ENCODE measurements at places on chromosomes 6 and 20.

- no peak for DNase-seq
These were observed 17.5 kb downstream of the C20orf173 start for GRCh38 chr20:35511814-35512420.

DNA sequence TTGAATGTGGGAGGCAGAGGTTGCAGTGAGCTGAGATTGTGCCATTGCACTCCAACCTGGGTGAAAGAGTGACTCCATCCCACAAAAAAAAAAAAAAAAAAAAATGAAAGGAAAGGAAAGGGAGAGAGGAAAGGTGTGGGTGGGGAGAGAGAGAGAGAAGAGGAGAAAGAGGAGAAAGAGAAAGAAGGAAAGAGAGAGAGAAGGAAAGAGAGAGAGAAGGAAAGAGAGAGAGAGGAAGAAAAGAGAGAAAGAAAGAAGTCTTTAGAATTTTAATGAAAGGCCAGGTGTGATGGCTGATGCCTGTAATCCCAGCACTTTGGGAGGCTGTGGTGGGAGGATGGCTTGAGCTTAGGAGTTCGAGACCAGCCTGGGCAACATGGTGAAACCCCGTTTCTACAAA is 7.7 kb upstream of the BCAS4 start:
- no peak for DNase-seq

DNA sequence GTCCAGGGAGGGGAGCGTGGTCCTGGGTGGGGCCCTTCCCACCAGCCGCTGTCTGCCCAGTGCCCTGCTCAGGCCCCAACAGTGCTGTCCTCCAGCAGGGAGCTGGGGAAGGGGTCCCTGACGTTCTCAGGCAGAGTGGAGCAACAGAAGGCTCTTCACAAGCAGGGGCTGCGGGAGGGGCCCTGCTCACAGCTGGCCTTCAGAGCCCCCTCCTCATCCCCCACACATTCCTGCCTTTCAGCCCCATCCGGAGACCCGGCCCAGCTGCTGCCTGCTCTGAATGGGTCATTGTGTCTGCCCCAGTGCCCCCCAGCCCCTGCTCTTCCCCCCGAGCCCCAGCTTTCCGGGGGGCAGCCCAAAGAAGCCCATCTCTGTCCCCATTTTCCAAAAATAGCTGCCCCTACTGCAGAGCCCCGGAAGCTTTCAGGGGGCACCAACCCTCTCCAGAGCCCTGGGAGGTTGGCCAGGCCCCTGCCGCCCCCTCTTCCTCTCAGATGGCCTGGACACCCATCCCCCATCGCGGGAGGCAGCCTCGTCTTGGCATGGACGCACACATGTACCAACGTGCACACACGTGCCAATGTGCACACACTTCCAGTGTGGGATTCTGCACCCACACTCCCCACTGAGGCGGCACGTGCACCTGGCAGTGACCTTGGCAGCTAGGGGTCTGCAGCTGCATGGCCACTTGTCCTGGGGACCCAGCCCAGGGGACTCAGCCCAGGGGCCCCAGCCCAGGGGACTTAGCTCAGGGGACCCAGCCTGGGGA is 3.7 kb downstream of the COL20A1 start:
- DNase-seq, result no peak

- no peak for DNase-seq
These were observed 92.8 kb upstream of the PRSS16 start for GRCh38 chr6:27154696-27155095.

DNA sequence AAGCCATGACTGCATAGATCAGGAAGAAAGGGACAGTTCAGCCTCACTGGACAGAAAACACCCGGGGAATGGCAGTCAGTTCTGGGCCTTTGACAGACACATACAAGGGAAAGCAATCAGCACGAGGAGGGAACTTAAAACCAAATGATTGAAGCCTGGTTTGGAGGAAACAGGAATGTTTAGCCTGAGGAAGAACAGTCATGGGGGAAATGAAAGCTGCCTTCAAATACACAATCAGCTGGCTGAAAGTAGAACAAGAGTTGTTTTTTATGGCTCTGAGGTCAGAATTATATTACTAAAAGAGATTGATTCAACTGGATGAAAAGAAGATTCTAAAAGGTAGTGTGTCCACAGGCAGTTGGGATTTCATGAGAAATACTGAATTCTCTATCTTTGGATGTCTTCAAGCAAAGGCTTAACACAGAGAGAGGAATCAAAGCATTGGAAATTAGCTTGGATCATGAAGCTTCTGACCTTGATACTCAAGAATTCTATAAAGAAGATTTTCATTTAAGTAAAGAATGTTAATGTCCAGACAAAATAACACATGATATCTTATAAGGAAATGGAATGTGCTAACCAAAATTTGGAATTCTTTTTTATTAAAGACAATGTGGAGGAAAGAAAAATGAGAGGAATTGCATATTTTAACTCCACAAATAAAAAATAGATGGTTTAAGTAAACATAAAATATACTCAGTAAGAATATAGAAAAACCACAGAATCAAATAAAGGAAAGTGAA is 216.6 kb downstream of the IBTK start:
- no peak for DNase-seq

- DNase-seq, result peak; percentile 25
These were observed 67.2 kb downstream of the RPP40 start for GRCh38 chr6:4936681-4937041.

DNA sequence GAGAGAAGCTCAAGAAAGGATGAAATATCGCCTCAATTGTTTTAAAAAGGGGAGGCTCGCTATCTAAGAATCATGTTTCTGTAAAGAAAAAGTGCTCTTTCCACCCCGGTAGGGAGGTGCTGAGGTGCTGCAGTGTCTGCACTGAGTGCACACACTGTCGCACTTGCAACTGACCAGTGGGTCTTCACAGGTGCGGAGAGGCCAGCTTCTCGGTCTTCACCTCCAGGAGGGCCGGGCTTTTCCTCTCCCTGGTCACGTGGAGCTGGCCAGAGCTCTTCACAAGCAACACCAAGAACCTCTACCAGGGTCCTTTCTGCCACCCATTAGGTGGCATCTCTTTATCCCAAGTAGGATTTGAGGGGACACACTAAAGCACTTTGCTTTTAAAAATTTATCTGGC is 27.8 kb upstream of the TCFL5 start:
- DNase-seq, result no peak

DNA sequence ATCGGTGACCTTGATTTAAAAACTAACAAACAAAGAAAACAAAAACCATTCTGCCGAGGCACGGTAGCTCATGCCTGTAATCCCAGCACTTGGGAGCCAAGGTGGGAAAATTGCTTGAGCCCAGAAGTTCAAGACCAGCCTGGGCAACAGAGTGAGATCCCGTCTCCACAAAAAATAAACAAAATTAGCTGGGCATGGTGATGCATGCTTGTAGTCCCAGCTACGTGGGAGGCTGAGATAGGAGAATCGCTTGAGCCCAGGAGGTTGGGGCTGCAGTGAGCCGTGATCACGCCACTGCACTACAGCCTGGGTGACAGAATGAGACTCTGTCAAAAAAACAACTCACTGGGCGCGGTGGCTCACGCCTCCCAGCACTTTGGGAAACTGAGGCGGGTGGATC is 48.2 kb upstream of the TFAP2A start:
- DNase-seq, result no peak

DNA sequence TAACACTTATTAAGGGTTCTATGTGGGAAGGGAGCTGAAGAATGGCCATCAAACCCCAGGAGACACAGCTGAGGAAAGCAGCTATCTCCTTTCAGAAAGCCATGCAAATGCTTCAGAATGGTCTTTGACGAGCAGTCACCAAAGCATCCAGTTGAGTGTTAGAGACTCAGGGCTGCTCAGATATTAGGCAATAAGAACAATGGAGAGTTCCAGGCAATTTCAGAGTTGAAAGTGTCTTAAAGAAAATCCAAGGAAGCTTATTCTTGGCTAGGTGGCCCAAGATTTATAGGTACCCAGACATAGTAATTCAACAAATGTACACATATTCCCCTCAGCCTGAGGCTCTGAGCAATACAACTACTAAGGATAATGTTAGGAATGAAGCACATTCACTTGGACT is 180.1 kb upstream of the SOX4 start:
- DNase-seq, result no peak

- DNase-seq, result no peak
These were observed 4.1 kb downstream of the BPI start for GRCh38 chr20:38308047-38308438.

GRCh38 chr6:166179704-166180103 is 12.1 kb upstream of the TBXT start:
- DNase-seq, result no peak

DNA sequence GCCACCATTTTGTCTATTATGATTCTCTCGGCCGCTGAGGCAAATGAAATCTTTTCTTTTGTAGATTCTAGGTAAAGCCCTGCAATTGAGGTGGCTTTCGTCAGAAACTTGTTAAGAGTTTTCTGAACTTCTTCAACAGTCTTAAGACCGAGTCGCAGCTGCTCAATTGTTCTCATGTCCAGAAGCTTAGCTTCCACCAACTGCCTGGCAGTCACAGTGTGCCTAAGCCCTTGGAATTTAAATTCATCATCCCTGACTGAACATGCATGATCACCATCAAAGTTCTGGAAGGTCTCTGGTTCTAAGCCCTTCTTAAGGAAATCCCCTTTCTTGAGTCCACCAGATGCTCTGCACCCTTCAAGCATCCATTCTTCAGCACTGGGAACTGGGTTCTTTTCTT is 25.7 kb downstream of the DST start:
- no peak for DNase-seq

- no peak for DNase-seq
These were observed 98.6 kb upstream of the MRPS10 start for GRCh38 chr6:42315991-42316970.

- DNase-seq, result no peak
These were observed 10.1 kb upstream of the SIRPD start for GRCh38 chr20:1567392-1568162.

- DNase-seq, result no peak
These were observed 206.8 kb upstream of the PLCB4 start for GRCh38 chr20:8862092-8862491.

GRCh38 chr6:76840041-76840745 is 623.1 kb downstream of the HTR1B start:
- no peak for DNase-seq

- no peak for DNase-seq
These were observed 129.2 kb downstream of the ATXN1 start for GRCh38 chr6:16632101-16632500.

DNA sequence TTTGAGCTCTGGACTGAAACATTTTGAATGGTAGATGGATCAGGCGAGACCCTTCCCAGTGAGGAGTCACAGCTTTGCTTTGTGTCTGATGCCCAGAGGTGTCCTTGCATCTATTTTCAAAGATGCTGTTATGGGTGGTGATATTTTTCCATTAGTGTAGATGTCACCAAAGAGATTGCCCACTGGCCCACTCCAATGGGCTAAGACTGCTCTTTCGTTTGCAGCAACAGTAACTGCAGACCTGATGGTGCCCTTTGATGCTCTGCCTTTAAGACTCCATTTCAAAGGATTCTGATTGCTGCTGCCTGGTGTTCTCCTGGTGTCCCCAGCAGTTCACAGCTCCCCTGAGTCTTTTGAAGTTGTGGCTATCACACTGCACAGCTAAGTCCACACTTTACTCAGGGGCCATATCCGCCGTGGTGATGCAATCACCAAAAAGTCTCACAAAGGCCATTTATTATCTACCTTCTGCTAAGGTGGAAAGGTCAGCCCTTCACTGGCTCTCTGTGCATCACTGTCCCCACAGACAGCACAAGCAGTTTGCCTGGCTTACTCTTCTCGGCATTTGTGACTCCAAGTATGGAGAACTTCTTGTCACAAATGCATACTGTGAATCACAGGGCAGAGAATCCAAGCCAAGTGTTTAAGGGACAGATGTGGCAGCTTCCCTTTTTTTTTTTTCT is 56.4 kb downstream of the NOX3 start:
- no peak for DNase-seq

GRCh38 chr6:69027861-69028260 is 392.8 kb downstream of the ADGRB3 start:
- no peak for DNase-seq

GRCh38 chr20:23132930-23133559 is 46.9 kb upstream of the CD93 start:
- DNase-seq, result no peak

Measured in muscle of arm (tissue), 14 donors.